ENCODE measurements at places on chromosomes 7 and 10.
A peak's percentile ranks its signal among the peaks of the same experiment; 100 is the strongest.

GRCh38 chr7:112958775-112959174, 127.9 kb downstream of the GPR85 start:
- H3K27ac ChIP-seq: no peak overlapping the region
- H3K36me3 ChIP-seq: no peaks in the 10 kb centered on the region
- no peak overlapping the region for H3K4me3 ChIP-seq

DNA sequence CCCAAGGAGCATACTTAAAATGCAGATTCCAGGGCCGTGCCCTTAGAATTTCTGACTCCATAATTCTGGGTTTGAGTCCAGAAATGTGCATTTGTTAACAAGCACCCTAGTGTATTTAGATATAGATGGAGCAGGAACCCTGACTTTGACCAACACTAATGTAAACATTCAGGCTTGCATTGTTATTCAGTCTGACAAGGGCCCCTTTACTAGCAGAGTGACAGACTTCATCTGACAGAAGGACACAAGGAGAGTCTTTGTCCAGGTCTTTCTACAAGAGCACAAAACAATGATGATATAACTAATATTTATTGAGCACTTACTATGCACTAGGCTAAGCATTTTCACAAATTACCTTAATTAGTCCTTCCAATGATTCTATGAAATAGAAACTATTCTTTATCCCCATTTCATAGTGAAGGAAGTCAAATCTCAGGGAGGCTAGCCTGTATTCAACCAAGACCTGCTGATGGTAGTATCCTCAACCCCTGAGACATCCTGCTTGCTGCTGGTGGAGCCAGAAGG, 3.9 kb downstream of the RBP4 start:
- H3K36me3 ChIP-seq: no peaks in the 10 kb centered on the region
- no peak overlapping the region for H3K4me3 ChIP-seq
- no peak for DNase-seq
- no peak overlapping the region for H3K27ac ChIP-seq
- peaks cover 20% of the 10 kb centered on the region for H3K27me3 ChIP-seq
- H3K4me1 ChIP-seq: no peaks in the 10 kb centered on the region

- no peaks in the 10 kb centered on the region for H3K27me3 ChIP-seq
- H3K4me1 ChIP-seq: peaks cover 66% of the 10 kb centered on the region
- H3K27ac ChIP-seq: peak overlapping the region; percentile 87
- DNase-seq: peak; percentile 50
These were observed 747 bp downstream of the GDI2 start for GRCh38 chr10:5812283-5813090.

- H3K4me3 ChIP-seq: no peak overlapping the region
- H3K27ac ChIP-seq: no peak overlapping the region
These were observed 39.1 kb downstream of the DOCK4 start for GRCh38 chr7:112167147-112167546.

- no peak overlapping the region for H3K4me3 ChIP-seq
- no peaks in the 10 kb centered on the region for H3K4me1 ChIP-seq
- DNase-seq: no peak
- no peak overlapping the region for H3K27ac ChIP-seq
- no peaks in the 10 kb centered on the region for H3K27me3 ChIP-seq
- H3K36me3 ChIP-seq: no peaks in the 10 kb centered on the region
These were observed 20.8 kb upstream of the OR6B1 start for GRCh38 chr7:143979359-143979758.

DNA sequence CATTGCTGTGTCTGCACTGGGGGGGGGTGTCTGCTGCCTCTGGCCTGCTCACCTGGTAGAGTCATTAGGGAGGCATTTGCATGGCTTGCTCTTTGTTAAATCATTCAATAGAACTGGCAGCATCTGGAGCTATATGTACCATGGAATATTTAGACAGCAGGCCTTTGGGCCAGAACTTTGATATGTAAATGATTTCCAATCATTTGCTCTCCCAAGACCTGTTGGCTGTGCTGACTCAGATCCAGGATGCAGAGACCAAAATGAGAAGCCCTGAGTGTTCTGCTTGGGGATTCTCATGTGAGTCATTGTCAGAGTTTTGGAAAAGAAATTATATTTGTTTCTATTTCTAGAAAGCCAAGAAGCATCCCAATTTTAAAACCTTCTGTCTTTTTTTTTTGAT, 257.6 kb upstream of the IGFBP3 start:
- H3K27me3 ChIP-seq: no peaks in the 10 kb centered on the region
- DNase-seq: no peak
- H3K36me3 ChIP-seq: no peaks in the 10 kb centered on the region
- H3K4me1 ChIP-seq: no peaks in the 10 kb centered on the region
- H3K27ac ChIP-seq: no peak overlapping the region
- no peak overlapping the region for H3K4me3 ChIP-seq

GRCh38 chr7:27112955-27113949, 10.8 kb upstream of the HOXA2 start:
- no peaks in the 10 kb centered on the region for H3K36me3 ChIP-seq
- H3K27me3 ChIP-seq: peaks cover 4% of the 10 kb centered on the region
- H3K4me3 ChIP-seq: no peak overlapping the region
- no peak overlapping the region for H3K27ac ChIP-seq
- no peak for DNase-seq
- no peaks in the 10 kb centered on the region for H3K4me1 ChIP-seq

DNA sequence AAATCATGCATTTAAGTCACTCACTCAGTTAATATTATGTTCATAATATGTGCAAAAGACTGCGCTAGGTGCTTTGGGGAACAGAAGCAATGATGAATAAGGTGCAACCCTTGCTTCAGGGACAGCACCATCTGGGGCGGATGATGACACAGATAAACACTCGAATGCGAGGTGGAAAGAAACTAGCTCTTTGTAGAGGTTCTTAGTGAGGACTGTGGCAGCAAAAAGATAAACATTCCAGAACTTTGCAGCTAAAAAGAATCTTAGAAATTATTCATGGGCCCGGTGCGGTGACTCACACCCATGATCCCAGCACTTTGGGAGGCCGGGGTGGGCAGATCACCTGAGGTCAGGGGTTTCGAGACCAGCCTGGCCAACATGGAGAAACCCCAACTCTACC, 29.8 kb upstream of the CHST15 start:
- no peak for DNase-seq
- no peaks in the 10 kb centered on the region for H3K36me3 ChIP-seq
- H3K27me3 ChIP-seq: no peaks in the 10 kb centered on the region
- no peak overlapping the region for H3K4me3 ChIP-seq
- H3K4me1 ChIP-seq: no peaks in the 10 kb centered on the region

DNA sequence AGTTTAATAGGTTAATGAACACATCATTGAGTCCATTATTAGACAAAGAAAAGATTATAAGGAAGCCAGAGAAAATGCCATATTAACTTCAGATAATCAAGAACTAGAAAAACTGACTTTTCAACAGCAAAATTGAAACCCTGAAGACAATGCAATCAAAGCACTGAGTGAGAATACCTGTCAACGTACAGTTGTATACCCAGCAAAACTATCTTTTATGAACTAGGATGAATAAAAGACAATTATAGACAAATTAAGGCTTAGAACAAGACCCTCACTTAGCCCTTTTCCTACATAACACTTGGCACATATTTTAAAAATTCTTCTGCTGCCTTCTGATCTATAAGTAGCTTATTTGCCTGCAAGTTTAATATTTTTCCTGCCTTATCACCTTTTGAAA, 19.0 kb upstream of the DGKI start:
- H3K4me3 ChIP-seq: no peak overlapping the region
- DNase-seq: no peak
- no peak overlapping the region for H3K27ac ChIP-seq
- peaks cover 4% of the 10 kb centered on the region for H3K4me1 ChIP-seq
- no peaks in the 10 kb centered on the region for H3K27me3 ChIP-seq

DNA sequence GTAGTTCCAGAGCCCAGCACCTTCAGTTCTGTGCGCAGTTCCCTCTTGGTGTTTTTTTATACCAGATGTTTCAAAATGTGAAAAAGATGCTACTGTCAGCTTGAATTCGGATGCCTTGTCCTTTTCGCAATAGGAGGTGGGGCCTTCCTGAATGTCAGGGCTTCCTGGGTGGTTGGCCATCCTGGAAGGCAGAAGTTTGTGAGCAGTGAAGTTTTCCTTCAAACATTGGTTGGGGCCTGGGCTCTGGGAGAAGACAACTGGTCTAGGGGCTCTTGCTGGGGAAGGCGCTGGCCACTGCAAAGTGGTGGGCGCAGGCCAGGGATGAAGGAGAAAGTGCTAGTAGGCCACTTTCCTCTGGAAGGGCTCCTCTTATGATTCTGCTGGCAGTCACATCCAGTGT, 56.8 kb upstream of the JAZF1 start:
- H3K4me1 ChIP-seq: peaks cover 11% of the 10 kb centered on the region
- H3K4me3 ChIP-seq: no peak overlapping the region
- DNase-seq: no peak
- H3K27ac ChIP-seq: no peak overlapping the region

- peaks cover 6% of the 10 kb centered on the region for H3K4me1 ChIP-seq
- peaks cover 1% of the 10 kb centered on the region for H3K36me3 ChIP-seq
- H3K27ac ChIP-seq: no peak overlapping the region
- no peak overlapping the region for H3K4me3 ChIP-seq
- DNase-seq: no peak
- H3K27me3 ChIP-seq: peaks cover 4% of the 10 kb centered on the region
These were observed 90.3 kb downstream of the CPEB3 start for GRCh38 chr10:92200564-92200963.

DNA sequence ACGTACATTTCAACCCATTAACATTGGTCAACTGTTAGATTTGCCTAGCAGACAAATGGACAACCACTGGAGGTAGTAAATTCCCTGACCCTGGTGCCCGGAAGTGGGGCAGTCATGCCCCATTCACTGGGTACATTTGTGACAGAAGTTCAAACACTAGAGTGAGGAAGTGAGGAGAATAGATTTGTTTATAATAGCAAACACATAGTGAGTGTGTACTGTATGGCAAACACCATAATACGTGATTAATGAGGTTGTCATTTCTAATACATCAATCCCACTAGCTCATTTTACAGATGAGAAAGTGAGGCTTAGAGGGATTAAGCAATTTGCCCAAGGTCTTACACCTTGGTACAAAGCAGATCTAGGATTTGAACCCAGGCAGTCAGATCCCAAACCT, 181.9 kb upstream of the MKLN1 start:
- no peak overlapping the region for H3K4me3 ChIP-seq
- H3K36me3 ChIP-seq: peaks cover 4% of the 10 kb centered on the region
- H3K4me1 ChIP-seq: no peaks in the 10 kb centered on the region

DNA sequence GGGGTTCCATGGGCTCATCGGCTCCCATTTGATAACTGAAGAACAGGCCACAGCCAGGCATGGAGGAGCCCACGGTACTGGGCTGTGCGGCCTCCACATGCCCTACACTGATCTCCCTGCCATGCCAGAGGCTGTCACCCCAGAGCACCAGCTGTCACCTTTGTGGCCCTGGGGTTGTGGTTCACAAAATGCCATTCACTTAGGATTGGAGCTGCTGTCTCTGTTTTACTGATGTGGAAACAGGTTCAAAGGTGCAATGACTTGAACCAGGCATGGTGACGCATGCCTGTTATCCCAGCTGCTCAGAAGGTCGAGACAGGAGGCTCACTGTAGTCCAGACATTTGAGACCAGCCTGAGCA, 4.3 kb upstream of the UPK3B start:
- peaks cover 5% of the 10 kb centered on the region for H3K4me1 ChIP-seq
- DNase-seq: no peak
- H3K27ac ChIP-seq: no peak overlapping the region
- no peaks in the 10 kb centered on the region for H3K27me3 ChIP-seq
- no peak overlapping the region for H3K4me3 ChIP-seq
- peaks cover 4% of the 10 kb centered on the region for H3K36me3 ChIP-seq

- no peak for DNase-seq
- H3K4me1 ChIP-seq: no peaks in the 10 kb centered on the region
These were observed 107.1 kb downstream of the EBLN1 start for GRCh38 chr10:22110761-22111160.

GRCh38 chr7:76073335-76073990, 25.6 kb downstream of the MDH2 start:
- DNase-seq: no peak
- no peak overlapping the region for H3K4me3 ChIP-seq
- no peaks in the 10 kb centered on the region for H3K36me3 ChIP-seq
- H3K27ac ChIP-seq: no peak overlapping the region
- peaks cover 16% of the 10 kb centered on the region for H3K4me1 ChIP-seq

GRCh38 chr7:121798896-121799295, 74.1 kb upstream of the PTPRZ1 start:
- H3K36me3 ChIP-seq: no peaks in the 10 kb centered on the region
- no peak overlapping the region for H3K27ac ChIP-seq
- H3K4me1 ChIP-seq: no peaks in the 10 kb centered on the region
- DNase-seq: no peak
- H3K27me3 ChIP-seq: no peaks in the 10 kb centered on the region

GRCh38 chr7:108413782-108414492, 42.3 kb downstream of the NRCAM start:
- H3K36me3 ChIP-seq: no peaks in the 10 kb centered on the region
- DNase-seq: no peak
- H3K27me3 ChIP-seq: peaks cover 4% of the 10 kb centered on the region
- H3K27ac ChIP-seq: no peak overlapping the region
- peaks cover 13% of the 10 kb centered on the region for H3K4me1 ChIP-seq
- H3K4me3 ChIP-seq: no peak overlapping the region

DNA sequence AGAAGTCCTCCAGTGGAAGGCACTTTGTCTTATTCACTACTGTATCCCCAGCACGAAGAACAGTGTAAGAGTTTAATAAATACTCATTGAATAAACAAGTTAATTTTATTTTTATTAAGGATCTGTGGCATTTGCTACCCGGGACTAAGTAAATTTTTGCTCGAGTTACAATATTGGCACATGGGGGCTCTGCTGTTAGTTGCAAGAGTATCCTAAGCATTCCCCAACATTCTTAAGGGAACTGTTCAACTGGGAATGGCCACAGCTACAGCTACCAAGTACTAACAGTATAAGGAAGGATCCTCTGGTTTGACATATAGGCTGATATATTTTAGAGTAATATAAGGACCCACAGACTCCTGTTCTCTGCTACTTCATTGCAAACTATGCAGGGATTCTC, 8.7 kb upstream of the LRRTM3 start:
- H3K27ac ChIP-seq: no peak overlapping the region
- H3K27me3 ChIP-seq: no peaks in the 10 kb centered on the region
- no peaks in the 10 kb centered on the region for H3K4me1 ChIP-seq

GRCh38 chr10:28624351-28624750, 53.0 kb upstream of the BAMBI start:
- DNase-seq: no peak
- H3K27me3 ChIP-seq: peaks cover 12% of the 10 kb centered on the region
- no peak overlapping the region for H3K27ac ChIP-seq
- no peak overlapping the region for H3K4me3 ChIP-seq
- peaks cover 5% of the 10 kb centered on the region for H3K4me1 ChIP-seq

DNA sequence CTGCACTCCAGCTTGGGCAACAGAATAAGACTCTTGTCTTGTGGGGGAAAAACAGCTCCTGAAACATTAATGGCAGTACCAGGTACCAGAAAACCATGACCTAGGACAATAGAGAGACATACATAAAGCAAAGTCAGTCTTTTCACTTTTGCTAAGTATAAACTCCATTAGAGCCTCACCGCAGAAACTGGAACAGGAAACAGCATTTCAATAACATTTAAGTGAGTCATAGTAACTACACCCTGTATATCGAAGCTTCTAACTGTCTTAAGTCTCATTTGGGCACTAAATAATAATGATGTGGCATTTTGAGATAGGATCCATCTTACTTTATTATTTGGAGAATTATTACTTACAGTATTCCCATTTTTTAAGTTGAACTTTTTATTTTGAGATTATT, 517.8 kb upstream of the CELF2 start:
- H3K27me3 ChIP-seq: peaks cover 3% of the 10 kb centered on the region
- no peaks in the 10 kb centered on the region for H3K4me1 ChIP-seq
- no peak overlapping the region for H3K27ac ChIP-seq
- no peak overlapping the region for H3K4me3 ChIP-seq
- no peaks in the 10 kb centered on the region for H3K36me3 ChIP-seq

GRCh38 chr7:45343746-45344145, 186.2 kb downstream of the RAMP3 start:
- peaks cover 3% of the 10 kb centered on the region for H3K27me3 ChIP-seq
- H3K36me3 ChIP-seq: no peaks in the 10 kb centered on the region
- no peak overlapping the region for H3K27ac ChIP-seq
- H3K4me1 ChIP-seq: no peaks in the 10 kb centered on the region

Data from activated T-helper 1 cell treated with anti-CD3 and anti-CD28 coated beads, Interleukin-12 subunit alpha, Interleukin-12 subunit beta, Interleukin-2, Interleukin-4 antibody, amounts not matched to agents 30 ng/mL and 10 ng/mL and 1 ng/mL, durations not matched to agents 14 hours and 24 hours and 36 hours (primary cell).